Liver (tissue), 10 donors: ENCODE measurements at places on chromosomes 5 and 9. TPM values are rescaled to one million over a fixed set of nuclear protein-coding genes. Genes with fewer than 3 reads are reported as not detected.

PCDHGA3 gene
- total RNA-seq, result 0.59 TPM

EPB41L4A gene
- 4.1 TPM for total RNA-seq

IL33 gene
- 15.3 TPM for total RNA-seq

DNA sequence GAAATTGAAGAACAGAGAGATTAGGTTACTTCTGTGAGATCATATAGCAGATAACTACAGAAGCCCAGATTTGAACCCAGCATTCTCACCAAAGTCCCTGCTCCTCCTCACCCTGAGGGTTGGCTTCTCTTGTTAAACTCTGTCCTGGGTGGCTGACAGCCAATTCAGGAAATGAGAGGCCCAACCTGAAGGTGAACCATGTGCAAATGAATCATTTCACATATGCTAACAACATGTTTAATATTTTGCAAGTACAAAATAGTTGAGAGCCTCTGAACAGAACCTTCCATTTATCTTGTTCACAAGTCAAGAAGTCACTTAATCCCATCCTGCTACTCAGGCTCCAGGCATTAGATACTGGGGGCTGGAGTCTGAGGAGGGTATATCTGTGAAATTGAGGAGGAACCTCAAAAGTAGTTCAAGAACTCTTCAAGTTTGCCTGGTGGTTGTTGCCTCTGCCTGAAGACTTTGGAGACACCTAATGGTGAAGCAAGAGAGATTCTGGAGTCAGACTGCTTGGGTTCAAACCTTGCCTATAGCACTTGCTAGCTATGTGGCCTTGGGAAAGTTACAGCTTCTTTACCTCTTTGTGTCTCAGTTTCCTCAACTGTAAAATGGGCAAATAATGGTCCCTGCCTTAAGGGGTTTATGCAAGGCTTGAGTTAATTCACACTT lies 564.0 kb downstream of the PSAT1 start:
- no peak for DNase-seq
- H3K27me3 ChIP-seq, result no peaks in the 10 kb centered on the region
- H3K4me3 ChIP-seq, result no peak overlapping the region
- H3K4me1 ChIP-seq, result no peaks in the 10 kb centered on the region
- no peak overlapping the region for H3K27ac ChIP-seq

DNA sequence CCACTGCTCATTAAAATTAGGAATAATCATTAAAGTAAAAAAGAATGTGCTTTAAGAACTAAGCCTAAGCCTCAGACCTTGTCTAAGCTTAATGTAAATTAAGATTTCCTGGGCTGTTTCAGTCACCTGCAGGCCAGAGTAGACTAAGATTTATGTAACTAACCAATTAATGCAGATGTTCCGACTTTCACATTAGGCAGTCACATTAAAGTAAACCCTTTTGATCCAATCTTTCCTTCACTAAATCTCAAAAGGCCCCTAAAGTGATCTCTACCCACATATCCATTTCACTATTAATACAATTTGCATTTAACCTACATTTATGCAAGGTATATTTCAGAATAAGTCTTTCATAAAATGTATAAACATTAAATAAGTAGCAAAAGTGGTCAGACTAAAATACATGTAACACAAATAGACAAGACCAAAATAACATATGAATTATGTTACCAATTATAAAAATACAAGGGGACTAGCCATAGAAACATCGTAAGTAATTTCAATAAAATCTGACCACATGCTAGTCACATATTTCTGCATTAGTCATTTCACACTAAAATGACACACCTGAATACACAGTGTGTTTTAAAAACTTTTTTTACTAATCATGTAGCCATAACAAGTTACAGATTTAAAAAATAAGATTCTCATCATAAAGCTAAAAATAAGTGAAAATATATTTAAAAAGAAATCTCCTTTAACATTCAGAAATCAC lies 7.7 kb downstream of the NR3C1 start:
- peaks cover 52% of the 10 kb centered on the region for H3K4me1 ChIP-seq
- no peaks in the 10 kb centered on the region for H3K36me3 ChIP-seq
- H3K4me3 ChIP-seq, result no peak overlapping the region
- no peaks in the 10 kb centered on the region for H3K27me3 ChIP-seq
- DNase-seq, result no peak

- DNase-seq, result no peak
- H3K27ac ChIP-seq, result no peak overlapping the region
- no peak overlapping the region for H3K4me3 ChIP-seq
- no peaks in the 10 kb centered on the region for H3K36me3 ChIP-seq
- peaks cover 13% of the 10 kb centered on the region for H3K4me1 ChIP-seq
- H3K27me3 ChIP-seq, result peaks cover 8% of the 10 kb centered on the region
Observed at GRCh38 chr5:123094919-123095797, 6.1 kb downstream of the PRDM6 start.

GRCh38 chr5:30069441-30070263 lies 1123.8 kb upstream of the CDH6 start:
- H3K27ac ChIP-seq, result no peak overlapping the region
- H3K27me3 ChIP-seq, result no peaks in the 10 kb centered on the region
- no peak for DNase-seq
- H3K4me3 ChIP-seq, result no peak overlapping the region
- no peaks in the 10 kb centered on the region for H3K4me1 ChIP-seq
